ENCODE measurements at places on chromosomes 7 and 10. TPM values are rescaled to one million over a fixed set of nuclear protein-coding genes. Genes with fewer than 3 reads are reported as not detected.

Gene MSS51
- 1.2 TPM for total RNA-seq

Gene LSM8
- 63.9 TPM for total RNA-seq

Gene SPDYE16
- total RNA-seq = 0.14 TPM

Gene DNA2
- total RNA-seq = 21.5 TPM

- no peak for DNase-seq
- no peak overlapping the region for H3K4me3 ChIP-seq
- no peak overlapping the region for H3K27ac ChIP-seq
- H3K36me3 ChIP-seq = no peaks in the 10 kb centered on the region
- H3K27me3 ChIP-seq = no peaks in the 10 kb centered on the region
- H3K4me1 ChIP-seq = peaks cover 15% of the 10 kb centered on the region
Measured at GRCh38 chr7:7769710-7770627, 51.6 kb upstream of the RPA3 start.

GRCh38 chr7:150515248-150516147, 826 bp downstream of the GIMAP7 start:
- peaks cover 9% of the 10 kb centered on the region for H3K36me3 ChIP-seq
- peak overlapping the region; percentile 94 for H3K27ac ChIP-seq
- H3K4me1 ChIP-seq = peaks cover 12% of the 10 kb centered on the region
- H3K27me3 ChIP-seq = no peaks in the 10 kb centered on the region
- no peak for DNase-seq
- peak overlapping the region; percentile 71 for H3K4me3 ChIP-seq

Gene NEUROD6
- not detected for total RNA-seq
